IMR-90 (cell line): ENCODE measurements at places on chromosomes 7 and 10. TPM values are rescaled to one million over a fixed set of nuclear protein-coding genes. Genes with fewer than 3 reads are reported as not detected.

ABCB1 gene
- total RNA-seq: 0.83 and 0.90 TPM in 2 replicates

SSC4D gene
- total RNA-seq: 0.36 and 0.56 TPM in 2 replicates

ARPC1B gene
- total RNA-seq: 243 and 351 TPM in 2 replicates

DNAJB6 gene
- total RNA-seq: 93.4 and 155 TPM in 2 replicates

ELMO1 gene
- total RNA-seq: not detected in 2 replicates

PTPN20 gene
- not detected in 2 replicates for total RNA-seq

ZPBP gene
- not detected in 2 replicates for total RNA-seq

CDK14 gene
- total RNA-seq: 28.1 and 29.6 TPM in 2 replicates

OR6B1 gene
- total RNA-seq: not detected in 2 replicates

DOCK4 gene
- total RNA-seq: 12.2 and 14.2 TPM in 2 replicates

SLC26A3 gene
- not detected in 2 replicates for total RNA-seq

HOXA9 gene
- 0.18 and 0.28 TPM in 2 replicates for total RNA-seq

AGAP5 gene
- total RNA-seq: 1.4 and 1.8 TPM in 2 replicates

COPS6 gene
- total RNA-seq: 158 and 185 TPM in 2 replicates

ADIRF gene
- 2.3 and 2.5 TPM in 2 replicates for total RNA-seq

SMURF1 gene
- 20.3 and 21.7 TPM in 2 replicates for total RNA-seq

CDC14C gene
- under 0.01 TPM in 2 replicates for total RNA-seq

GIMAP6 gene
- total RNA-seq: not detected in 2 replicates

SMKR1 gene
- not detected in 2 replicates for total RNA-seq

HOXA7 gene
- total RNA-seq: under 0.01 and 0.18 TPM in 2 replicates

BRI3 gene
- total RNA-seq: 24.7 and 30.6 TPM in 2 replicates

SOSTDC1 gene
- total RNA-seq: under 0.01 TPM in 1 of 2 replicates, not detected in the other

MICALL2 gene
- total RNA-seq: 6.1 and 6.6 TPM in 2 replicates

SPDYE2B gene
- total RNA-seq: not detected in 2 replicates

C10orf67 gene
- total RNA-seq: 0.18 and 0.28 TPM in 2 replicates

KCND2 gene
- under 0.01 TPM in 2 replicates for total RNA-seq

SYT15 gene
- total RNA-seq: 0.54 and 1.1 TPM in 2 replicates

CYP3A4 gene
- total RNA-seq: not detected in 2 replicates

C7orf57 gene
- total RNA-seq: not detected in 2 replicates

SCRN1 gene
- 124 and 141 TPM in 2 replicates for total RNA-seq

EMX2 gene
- not detected in 2 replicates for total RNA-seq

NPFFR1 gene
- total RNA-seq: not detected in 2 replicates

COL17A1 gene
- total RNA-seq: 0.18 and 0.83 TPM in 2 replicates

ZNF277 gene
- total RNA-seq: 21.3 and 45.0 TPM in 2 replicates

PLXDC2 gene
- 5.0 and 6.1 TPM in 2 replicates for total RNA-seq

GRID2IP gene
- total RNA-seq: not detected in 2 replicates

CD36 gene
- total RNA-seq: 0.54 and 0.56 TPM in 2 replicates

GIMAP8 gene
- total RNA-seq: not detected in 2 replicates
